ENCODE measurements at places on chromosomes 4 and X.

DNA sequence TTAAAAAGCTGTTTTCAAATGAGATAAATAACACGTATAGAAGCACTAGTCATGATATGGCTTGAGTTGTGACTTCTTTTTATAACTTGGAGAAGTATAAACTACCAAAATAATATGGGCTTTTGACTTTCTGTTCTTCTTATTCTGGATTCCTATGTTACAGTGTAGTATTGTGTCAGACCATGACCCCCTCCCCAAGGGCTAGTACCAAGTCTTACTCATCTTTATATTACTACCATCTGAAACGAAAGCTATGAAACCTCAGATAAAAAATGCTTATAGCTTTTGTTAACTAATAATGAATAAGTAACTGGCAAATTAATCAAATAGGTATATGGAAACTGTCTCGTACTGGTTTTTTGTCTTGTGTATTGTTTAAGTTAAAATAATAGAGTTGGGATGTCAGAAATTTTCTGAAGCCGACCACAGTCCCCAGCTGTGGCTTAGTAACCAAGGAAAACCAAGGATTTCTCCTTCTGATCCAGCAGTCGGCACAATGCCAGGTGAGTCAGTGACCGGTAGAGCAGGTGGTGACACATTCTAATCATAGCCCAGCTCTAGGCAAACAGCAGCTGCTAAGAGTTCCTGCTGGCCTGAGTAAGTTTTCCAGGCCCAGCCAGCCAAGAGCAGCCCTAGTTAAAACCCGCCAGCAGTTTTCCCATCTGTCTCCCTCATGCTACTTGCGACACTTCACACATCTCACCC is 163.3 kb upstream of the PRDX4 start:
- DNase-seq, result peak; percentile 87

- no peak for DNase-seq
Measured at GRCh38 chr4:5751666-5752375, 40.8 kb downstream of the EVC start.

DNA sequence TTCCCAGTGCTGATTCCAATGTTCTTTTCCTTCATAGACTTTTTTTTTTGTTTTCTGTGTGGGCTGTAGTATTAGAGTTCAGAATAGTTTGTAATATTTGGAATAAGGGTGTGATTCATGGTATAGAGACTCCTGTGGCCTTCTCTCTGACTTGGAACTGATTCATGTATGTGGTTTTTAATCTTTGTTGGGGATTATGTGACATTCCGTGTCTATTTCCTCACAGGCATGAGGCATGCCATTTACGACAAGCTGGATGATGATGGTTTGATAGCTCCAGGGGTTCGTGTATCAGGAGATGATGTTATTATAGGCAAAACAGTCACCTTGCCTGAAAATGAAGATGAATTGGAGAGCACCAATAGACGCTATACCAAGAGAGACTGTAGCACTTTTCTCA is 44.4 kb downstream of the POLR2B start:
- no peak for DNase-seq

DNA sequence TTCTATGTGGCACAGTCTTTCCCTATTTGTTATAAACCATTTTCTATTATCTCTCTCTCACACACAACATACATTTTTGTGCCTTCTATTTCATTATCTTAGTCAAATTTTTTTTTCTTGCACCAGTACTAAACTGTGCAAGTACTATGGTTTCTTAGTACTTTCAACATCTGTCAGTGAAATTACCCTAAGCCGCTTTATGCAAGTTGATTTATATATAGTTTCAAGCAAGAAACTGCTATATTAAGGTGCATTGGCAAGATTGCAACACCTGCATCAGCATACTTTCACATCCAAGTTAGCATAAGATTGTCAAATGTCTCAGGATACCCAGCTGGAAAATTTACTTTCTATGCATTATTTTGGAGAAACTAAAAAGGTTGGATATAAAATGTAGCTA is 180.2 kb upstream of the FSTL5 start:
- DNase-seq, result no peak

DNA sequence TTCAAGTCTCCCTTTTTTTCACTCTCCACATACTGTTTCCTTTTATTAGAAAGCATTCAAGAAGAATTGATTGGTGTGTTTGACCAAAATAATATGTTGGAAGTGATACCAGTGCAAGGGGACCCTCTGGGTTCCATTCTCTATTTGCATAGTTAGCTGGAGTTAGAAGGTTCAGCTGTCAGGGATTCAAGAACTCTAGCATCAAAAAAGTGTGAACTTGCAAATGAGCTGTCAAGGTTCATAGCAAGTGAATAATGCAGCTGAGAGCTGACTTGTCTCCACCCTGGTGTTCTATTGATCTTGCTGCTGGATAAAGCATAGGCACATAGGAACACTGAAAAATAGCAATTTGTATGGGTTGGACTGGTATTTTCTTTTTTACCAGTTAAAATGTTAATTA is 73.2 kb downstream of the SORBS2 start:
- DNase-seq, result no peak

GRCh38 chrX:138723301-138723700 is 11.8 kb upstream of the FGF13 start:
- DNase-seq, result no peak

DNA sequence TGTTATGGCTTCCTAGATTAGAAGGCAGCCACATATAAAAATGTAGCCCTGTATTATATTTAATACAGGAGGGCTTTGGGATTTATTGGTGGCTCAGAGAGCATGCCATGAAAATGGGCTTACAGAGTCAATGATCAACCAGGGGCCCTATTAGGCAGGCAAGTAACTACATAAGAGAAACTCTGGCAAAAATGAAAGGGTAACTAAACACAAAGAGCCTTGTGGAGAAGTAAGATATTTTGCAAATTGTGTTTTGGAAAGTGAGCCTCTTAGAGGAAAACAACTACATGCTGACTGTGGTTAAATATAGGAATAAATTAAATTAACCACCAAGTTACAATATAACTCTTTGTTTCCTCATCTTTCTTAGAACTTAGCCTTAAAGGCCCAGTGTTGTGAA is 5.5 kb downstream of the SAT1 start:
- no peak for DNase-seq

DNA sequence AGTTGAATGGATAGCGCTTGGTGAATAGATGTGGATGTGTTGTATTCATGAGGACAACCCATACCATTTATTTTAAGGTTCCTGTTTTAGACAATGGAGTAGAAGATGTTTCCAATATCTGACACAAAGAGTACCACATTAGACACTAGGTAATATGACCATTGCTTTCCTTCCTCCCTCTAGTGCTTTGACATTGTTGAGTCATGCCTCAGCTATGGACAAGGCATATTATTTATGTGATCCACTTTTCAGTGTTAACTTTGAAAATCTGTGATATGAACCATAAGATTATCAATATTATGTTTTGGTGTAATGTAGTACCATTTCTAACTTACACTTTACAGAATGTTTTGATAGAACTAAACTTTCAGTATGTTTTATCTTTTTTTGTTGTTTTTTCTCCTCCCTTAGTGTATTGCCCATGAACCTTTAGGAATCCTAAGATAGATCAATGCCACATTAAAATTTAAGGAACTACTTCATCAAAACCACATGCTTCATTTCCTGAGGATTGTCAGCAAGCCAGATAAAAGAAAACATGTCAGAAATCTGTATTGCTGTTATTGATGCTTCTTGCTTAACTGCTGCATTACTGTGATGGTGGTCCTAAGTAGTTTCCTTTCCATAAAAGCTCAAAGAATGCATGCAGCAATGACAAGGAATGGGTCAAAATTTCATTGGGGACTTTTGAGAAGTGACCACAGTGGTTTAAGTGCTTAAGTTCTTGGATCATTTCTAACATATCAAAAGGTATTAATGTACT is 105.0 kb downstream of the PCDH7 start:
- no peak for DNase-seq

DNA sequence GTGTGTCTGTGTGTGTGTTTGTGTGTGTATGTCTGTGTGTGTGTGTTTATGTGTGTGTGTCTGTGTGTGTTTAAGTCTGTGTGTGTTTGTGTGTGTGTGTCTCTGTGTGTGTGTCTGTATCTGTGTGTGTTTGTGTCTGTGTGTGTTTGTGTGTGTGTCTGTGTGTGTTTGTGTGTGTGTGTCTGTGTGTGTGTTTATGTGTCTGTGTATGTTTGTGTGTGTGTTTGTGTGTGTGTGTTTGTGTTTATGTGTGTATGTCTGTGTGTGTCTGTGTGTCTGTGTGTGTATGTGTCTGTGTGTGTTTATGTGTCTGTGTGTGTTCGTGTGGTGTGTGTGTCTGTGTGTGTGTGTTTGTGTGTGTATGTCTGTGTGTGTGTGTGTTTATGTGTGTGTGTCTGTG is 11.4 kb downstream of the IL9R start:
- no peak for DNase-seq
